ENCODE measurements at places on chromosomes 12 and 14. TPM values are rescaled to one million over a fixed set of nuclear protein-coding genes. Genes with fewer than 3 reads are reported as not detected.

DNA sequence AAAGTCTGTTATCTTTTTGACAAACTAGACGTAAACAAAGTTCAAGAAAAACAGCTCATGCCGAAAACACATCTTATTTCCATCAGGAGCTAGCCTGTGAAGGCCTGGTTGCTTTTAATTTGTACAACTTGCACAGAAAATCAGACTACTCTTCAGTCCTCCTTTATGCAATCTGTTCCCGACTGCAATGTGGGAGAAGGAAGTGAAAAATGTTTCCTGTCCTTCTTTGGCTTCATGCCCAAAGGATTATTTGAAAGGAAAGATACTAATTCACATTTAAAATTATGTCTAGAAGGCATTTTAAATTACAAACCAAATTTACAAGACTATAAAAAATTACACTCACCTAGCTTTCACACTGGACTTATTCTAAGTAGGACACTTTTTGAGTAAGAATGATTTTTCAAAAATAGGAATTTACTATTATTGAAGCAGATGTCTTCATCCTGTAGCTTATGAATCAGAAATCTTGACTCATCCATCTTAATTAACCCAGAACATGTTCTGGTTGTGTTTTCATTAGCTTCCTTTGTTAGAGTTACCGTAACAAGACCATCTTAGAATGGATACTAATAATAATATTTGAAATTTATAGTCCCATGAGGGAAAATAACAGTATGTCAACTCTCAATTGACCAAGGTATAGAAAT is 272.6 kb downstream of the PRKD1 start:
- H3K27me3 ChIP-seq, result no peaks in the 10 kb centered on the region
- no peak for DNase-seq
- no peaks in the 10 kb centered on the region for H3K36me3 ChIP-seq
- no peak overlapping the region for H3K4me3 ChIP-seq
- H3K27ac ChIP-seq, result no peak overlapping the region

- no peaks in the 10 kb centered on the region for H3K4me1 ChIP-seq
- H3K4me3 ChIP-seq, result no peak overlapping the region
- H3K27ac ChIP-seq, result no peak overlapping the region
- DNase-seq, result no peak
- H3K27me3 ChIP-seq, result peaks cover 46% of the 10 kb centered on the region
Measured at GRCh38 chr14:64871344-64871743, 8.4 kb downstream of the SPTB start.

GRCh38 chr12:55930771-55931316 is at the start of gene DGKA:
DGKA (plus strand) TSS chr12:55931162; CDS start chr12:55936504, 5,342 bp downstream.
- H3K27ac ChIP-seq, result peak within 1 kb of the TSS; percentile 98
- H3K4me1 ChIP-seq, result peaks cover 59% of the 10 kb centered on the region
- peaks cover 36% of the 10 kb centered on the region for H3K36me3 ChIP-seq
- peak; percentile 72 for DNase-seq
- H3K27me3 ChIP-seq, result no peaks in the 10 kb centered on the region

DNA sequence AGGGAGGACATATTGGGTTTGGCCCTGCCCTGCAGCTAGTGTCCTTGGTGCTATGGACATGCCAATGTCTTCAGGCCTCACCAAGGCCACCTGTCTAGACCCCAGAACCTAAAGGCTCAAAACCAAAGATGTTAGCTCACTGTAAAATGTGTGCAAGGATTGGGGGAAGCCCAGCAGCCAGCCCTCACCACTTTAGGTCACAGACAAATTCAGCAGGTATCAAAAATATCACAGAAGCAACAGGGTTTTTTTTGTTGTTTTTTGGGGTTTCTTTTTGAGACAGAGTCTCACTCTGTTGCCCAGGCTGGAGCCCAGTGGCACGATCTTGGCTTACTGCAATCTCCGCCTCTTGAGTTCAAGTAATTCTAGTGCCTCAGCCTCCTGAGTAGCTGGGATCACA is 29.0 kb upstream of the NINJ2 start:
- no peak overlapping the region for H3K4me3 ChIP-seq
- no peaks in the 10 kb centered on the region for H3K36me3 ChIP-seq
- DNase-seq, result no peak
- no peaks in the 10 kb centered on the region for H3K27me3 ChIP-seq
- no peak overlapping the region for H3K27ac ChIP-seq

DNA sequence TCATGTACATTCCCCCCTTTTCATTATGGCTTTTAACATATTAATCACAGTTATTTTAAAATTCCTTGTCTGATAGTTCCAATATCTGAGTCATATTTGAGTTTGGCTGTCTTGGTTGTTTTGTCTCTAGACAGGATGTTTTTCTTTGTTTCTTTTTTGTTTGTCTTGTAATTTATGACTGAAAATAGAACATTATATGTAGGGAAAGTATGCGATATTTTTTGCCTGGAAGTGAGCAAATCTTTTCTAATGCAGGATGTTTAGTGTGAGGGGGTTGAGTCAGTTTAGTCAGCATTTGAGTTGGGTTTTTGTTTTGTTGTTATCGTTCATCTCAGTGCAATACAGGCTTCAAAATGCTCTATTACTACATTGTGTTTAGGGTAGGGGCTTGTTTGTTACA is 239.7 kb downstream of the SNAPC1 start:
- H3K4me3 ChIP-seq, result no peak overlapping the region
- DNase-seq, result no peak
- peaks cover 6% of the 10 kb centered on the region for H3K27me3 ChIP-seq
- H3K4me1 ChIP-seq, result no peaks in the 10 kb centered on the region

- peaks cover 3% of the 10 kb centered on the region for H3K36me3 ChIP-seq
- no peaks in the 10 kb centered on the region for H3K27me3 ChIP-seq
- DNase-seq, result no peak
- H3K4me3 ChIP-seq, result no peak overlapping the region
- H3K4me1 ChIP-seq, result peaks cover 4% of the 10 kb centered on the region
Measured at GRCh38 chr14:59306775-59307174, 118.3 kb downstream of the DAAM1 start.

- H3K4me3 ChIP-seq, result no peak overlapping the region
- H3K36me3 ChIP-seq, result peaks cover 2% of the 10 kb centered on the region
- DNase-seq, result no peak
- no peaks in the 10 kb centered on the region for H3K4me1 ChIP-seq
- H3K27me3 ChIP-seq, result peaks cover 2% of the 10 kb centered on the region
Measured at GRCh38 chr12:15597125-15597830, 191.9 kb downstream of the EPS8 start.

DNA sequence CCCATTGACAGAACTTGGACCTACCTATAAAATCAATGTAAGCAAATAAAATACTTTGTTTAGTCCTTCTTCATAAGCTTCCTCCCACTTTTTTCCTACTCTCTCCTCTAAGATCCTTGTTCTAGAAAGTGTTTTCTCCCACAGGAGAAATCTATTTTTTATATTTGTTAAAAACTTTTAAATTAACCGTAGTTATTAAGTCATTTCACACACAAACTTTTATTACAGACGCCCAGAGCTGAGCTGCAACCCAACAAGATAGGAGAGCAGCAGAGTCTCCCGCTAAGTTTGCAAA is 27.7 kb downstream of the DAD1 start:
- peaks cover 28% of the 10 kb centered on the region for H3K36me3 ChIP-seq
- peaks cover 94% of the 10 kb centered on the region for H3K4me1 ChIP-seq
- DNase-seq, result no peak

DNA sequence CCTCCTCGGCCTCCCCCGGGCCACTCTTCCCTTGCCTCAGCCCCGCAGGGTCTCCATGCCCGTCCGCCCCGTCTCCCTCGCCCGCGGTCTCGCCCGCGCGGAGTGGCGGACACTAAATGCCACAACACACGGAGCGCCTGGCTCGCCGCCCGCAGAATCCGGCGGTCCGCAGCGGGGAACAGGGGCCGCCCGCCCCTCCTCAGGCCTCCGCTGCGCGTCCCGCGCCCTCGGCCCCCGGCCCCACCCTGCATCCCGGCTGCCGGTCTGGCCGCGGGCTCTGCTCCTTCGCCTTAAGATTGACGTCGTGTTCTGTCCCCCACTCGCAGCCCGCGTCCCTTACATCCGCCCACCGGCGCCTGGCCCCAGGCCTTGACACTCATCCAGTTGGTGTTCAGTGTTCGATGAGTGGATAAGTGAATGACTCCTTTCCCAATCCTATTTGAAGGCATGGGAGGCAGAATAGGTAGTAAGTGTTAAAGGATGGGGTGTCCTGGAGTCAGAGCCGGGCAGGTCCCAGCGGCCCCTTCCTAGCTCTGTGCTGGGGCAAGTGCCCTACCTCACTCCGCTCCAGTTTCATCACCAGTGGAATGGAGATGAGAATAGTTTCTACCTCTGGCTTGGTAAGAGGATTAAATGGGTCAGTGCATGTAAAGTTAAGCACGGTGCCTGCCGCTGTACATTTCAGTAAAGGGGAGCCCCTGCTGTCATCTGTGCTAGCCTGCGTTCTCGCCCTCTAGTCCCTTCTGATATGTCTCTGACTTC is 622 bp downstream of the TECPR2 start:
- H3K27ac ChIP-seq, result peak overlapping the region; percentile 91
- no peaks in the 10 kb centered on the region for H3K27me3 ChIP-seq
- H3K4me3 ChIP-seq, result no peak overlapping the region
- DNase-seq, result no peak

DNA sequence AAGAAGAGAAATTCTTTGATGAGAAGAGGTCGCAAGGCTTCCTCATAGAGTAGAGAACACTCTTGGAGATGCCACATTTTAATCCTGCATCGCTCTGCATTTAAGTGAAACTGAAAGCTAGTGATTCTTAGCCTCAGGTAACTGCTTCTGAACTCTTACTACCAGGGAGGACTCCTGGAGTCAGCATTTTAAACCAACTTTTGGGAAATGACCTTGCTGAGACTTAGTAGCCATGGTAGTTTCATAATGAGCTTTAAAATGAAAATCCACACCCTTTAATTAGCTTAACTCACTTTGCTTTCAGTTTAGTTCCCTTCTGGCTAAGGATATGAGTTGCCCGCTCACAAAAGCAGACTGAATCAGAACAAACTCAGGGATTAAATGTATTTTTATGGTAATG is 80.3 kb downstream of the SYNE2 start:
- peaks cover 3% of the 10 kb centered on the region for H3K36me3 ChIP-seq
- DNase-seq, result no peak
- H3K4me3 ChIP-seq, result peak overlapping the region; percentile 31
- H3K27ac ChIP-seq, result peak overlapping the region; percentile 24

DNA sequence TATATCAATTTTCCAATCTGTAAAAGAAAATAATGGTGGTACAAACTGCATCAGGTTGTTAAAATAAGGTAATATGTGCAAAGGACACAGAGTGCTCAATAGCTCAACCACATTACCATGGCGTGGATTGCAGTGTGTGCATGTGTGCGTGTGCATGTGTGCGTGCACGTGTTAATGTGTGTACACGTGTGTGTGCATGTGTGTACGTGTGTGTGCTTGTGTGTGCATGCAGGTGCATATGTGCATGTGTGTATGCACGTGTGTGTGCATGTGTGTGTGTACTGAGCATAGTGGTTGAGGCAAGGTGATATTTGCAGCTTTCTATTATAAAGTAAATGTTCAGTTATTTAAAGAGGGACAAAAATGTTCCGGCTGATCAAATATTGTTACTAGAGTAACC is 115.6 kb downstream of the NT5DC3 start:
- DNase-seq, result no peak
- H3K4me3 ChIP-seq, result no peak overlapping the region
- no peaks in the 10 kb centered on the region for H3K4me1 ChIP-seq
- no peak overlapping the region for H3K27ac ChIP-seq
- H3K36me3 ChIP-seq, result no peaks in the 10 kb centered on the region
- peaks cover 3% of the 10 kb centered on the region for H3K27me3 ChIP-seq

DNA sequence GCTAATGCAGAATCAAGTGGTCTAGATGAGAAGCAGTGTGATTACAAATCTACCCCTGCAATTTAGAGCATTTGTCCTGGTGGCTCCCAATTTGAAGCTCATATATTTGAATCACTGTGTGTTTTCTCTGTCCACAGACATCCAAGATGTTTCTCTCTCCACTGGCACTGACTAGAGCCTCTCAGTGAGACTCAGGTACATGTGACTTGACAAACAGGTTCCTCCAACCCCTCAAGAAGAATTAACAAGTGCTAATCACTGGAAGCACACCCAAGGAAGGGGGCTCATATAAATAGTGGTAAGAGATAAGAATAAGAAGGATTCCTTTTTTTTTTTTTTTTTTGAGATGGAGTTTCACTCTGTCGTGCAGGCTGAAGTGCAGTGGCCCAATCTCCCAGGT is 20.5 kb downstream of the OR10G2 start:
- no peak overlapping the region for H3K4me3 ChIP-seq
- DNase-seq, result no peak
- H3K4me1 ChIP-seq, result no peaks in the 10 kb centered on the region
- peaks cover 13% of the 10 kb centered on the region for H3K27me3 ChIP-seq
- H3K27ac ChIP-seq, result no peak overlapping the region

- no peaks in the 10 kb centered on the region for H3K36me3 ChIP-seq
- DNase-seq, result no peak
- H3K4me3 ChIP-seq, result no peak overlapping the region
- no peaks in the 10 kb centered on the region for H3K4me1 ChIP-seq
- H3K27ac ChIP-seq, result no peak overlapping the region
- H3K27me3 ChIP-seq, result peaks cover 46% of the 10 kb centered on the region
Measured at GRCh38 chr14:64817631-64818030, 62.1 kb downstream of the SPTB start.

DNA sequence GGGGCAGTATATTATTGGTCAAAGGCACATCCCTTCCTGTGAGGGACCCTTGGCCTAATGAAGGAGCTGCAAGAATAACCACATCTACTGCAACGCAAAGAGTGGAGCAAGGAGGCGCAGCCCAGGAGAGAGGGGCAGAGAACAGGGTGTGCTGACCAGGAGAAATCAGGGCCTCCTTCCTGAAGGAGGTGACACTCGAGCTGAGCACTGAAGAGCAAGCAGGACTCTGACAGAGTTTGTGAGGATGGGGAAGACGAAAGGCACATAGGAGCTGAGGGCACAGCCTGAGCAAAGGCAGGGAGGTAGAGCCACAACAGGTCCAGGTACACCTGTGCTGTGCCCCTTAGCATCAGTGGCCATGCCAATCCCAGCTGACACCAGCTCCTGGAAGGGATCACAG is 60.6 kb downstream of the CCDC85C start:
- DNase-seq, result no peak
- no peaks in the 10 kb centered on the region for H3K27me3 ChIP-seq
- no peak overlapping the region for H3K4me3 ChIP-seq
- H3K4me1 ChIP-seq, result no peaks in the 10 kb centered on the region
- H3K27ac ChIP-seq, result no peak overlapping the region

Gene RAB35
- 89.2 TPM for total RNA-seq

Gene SALL2
- 1.6 TPM for total RNA-seq

Gene TAS2R13
- total RNA-seq, result 0.96 TPM

Gene CDC42BPB
- total RNA-seq, result 1.6 TPM

Gene PROX2
- not detected for total RNA-seq

Gene CCND2
- total RNA-seq, result 549 TPM

Gene EXOC5
- total RNA-seq, result 75.9 TPM

Gene SERPINA10
- total RNA-seq, result not detected
